ENCODE measurements at places on chromosomes 4 and X.

GRCh38 chrX:20459410-20460350 lies 193.0 kb upstream of the RPS6KA3 start:
- no peak for DNase-seq

GRCh38 chr4:143285696-143286437 lies 50.8 kb upstream of the GAB1 start:
- no peak for DNase-seq

GRCh38 chrX:13756381-13756780 lies 21.8 kb downstream of the OFD1 start:
- no peak for DNase-seq

DNA sequence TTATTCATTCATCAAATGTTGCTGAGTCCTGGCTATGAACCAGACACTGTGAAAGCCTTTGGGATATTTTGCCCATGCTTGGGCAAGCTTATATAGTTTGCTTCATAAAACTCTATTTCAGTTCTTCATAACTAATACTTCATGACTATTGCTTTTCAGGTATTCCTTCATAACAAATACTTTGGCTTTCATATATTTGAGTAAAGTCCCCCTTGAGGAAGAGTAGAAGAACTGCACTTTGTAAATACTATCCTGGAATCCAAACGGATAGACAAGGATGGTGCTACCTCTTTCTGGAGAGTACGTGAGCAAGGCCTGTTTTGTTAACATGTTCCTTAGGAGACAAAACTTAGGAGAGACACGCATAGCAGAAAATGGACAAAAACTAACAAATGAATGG lies 1.7 kb upstream of the AFP start:
- no peak for DNase-seq

- peak; percentile 45 for DNase-seq
These were observed 23.0 kb downstream of the HMX1 start for GRCh38 chr4:8848507-8849265.

DNA sequence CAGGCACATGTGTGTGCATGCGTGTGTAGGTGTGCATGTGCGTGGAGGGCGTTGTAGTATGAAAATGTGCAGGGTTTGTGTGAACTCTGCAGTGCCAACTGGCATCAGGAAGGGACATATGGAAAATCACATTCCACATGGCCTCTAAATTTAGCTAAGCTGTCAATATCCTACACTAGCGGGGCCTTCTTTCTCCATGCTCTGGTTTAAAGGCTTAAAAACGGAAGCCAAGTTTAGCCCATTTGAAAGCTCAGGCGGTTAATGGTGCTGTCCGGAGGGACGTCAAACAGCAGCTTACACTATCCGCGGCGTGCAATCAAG lies 144.1 kb upstream of the NOCT start:
- no peak for DNase-seq

GRCh38 chr4:165345666-165346417 lies 18.4 kb downstream of the MSMO1 start:
- DNase-seq: no peak

GRCh38 chrX:100658941-100659381 lies 15.0 kb downstream of the SRPX2 start:
- no peak for DNase-seq

DNA sequence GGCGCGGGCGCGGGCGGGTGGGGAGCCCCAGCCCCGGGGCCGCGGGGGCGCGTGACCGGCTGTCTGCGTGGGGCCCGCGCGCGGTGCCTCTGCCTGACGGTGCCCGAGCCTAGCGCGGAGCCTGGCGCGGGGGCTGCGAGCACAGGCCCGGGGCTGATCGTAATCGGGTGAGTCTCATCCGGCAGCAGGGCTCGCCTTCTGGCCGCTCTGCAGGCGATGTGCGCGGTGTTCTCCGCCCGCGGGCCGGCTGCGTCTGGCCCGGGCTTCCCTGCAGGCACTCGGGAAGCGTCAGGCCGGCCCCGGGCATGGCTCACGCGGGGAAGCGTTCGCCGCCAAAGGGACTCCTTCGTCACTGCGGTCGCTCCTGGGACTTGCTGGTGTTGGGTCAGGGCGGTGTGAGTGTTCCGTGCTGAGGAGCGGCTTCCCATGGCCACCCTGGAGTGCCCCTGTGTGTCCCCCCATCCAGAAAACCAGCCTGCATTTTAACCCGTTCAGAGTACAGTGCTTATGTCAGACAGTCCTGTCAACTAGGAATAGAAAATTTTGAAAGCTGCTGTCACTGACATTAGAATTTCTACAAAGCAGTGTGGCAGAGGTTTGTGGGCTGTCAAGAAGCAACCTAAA lies 40.6 kb downstream of the FAM149A start:
- peak; percentile 84 for DNase-seq

DNA sequence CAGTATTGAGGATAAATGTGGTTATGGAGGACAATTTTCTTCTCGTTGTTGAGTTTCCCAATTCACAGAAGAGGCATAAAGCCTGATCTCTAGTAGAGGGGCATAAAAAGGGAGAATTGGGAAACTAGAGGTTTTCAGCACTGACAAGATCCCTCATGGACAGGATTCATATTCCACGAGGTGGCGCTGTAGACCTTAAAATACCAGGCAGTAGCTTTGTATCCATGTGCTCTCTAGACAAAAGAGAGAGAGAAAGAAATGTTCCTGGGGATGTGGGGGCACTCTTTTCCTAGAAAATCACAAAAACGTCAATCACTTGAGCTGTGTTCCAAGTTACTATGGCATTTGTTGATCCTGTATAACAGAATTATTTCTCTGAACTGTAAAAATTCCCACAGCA lies 128.3 kb downstream of the MAGEE1 start:
- peak; percentile 63 for DNase-seq

DNA sequence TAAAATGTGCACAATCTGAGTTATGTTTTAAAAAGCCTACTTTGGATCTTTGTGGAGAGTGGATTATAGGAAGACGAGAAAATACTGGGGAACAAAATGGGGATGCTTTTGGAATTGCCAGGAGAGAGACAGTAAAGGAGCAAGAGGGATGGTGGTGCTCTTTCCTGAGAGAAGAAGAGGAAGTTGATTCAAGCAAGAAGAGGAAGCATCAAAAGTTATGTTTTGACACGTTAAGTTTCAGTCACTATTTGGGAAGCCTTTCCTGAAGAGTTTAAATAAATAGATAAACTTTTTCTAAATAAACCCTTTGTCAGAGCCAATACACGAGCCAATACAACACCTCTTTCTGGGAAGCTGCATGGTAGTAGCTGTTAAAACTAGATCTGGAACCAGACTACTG lies 394.1 kb downstream of the GALNTL6 start:
- DNase-seq: no peak

DNA sequence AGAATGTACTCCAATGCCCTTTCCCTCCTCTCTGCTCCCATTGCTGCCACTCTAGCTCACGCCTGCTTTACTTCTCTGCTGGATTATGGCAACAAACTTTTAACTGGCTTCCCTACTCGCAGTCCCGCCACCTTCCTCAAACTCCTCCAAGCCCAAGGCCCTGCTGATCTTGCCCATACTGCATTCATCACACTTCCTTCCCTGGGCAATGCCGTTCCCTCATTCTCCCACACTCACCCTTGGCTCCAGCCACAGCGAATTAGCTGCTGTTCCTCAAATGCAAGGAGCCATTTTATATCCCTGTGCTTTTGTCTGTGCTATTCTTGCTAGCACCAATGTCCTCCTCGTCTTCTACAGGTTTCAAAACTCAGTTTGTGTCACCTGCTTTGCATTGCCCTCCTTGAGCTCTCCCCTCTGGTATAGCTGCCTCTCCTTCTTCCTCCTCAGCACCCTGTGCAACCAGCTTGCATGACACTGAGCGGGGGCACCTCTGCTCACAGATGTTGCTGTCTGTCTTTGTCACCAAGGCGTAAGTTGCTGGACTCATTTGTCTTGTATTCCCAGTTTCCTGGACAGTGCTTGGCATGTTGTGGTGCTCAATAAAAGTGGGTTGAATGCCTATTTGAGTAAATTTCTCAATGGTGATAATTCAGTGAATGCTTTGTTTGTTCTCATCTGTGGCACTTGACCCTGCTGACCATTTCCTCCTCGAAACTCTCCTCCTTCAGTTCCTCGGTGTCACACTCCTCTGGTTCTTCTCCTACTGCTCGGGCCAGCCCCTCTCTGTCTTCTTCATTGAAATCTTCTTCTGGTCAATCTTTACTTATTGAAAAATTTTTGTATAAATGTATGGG lies 22.4 kb upstream of the MGST2 start:
- DNase-seq: peak; percentile 46

DNA sequence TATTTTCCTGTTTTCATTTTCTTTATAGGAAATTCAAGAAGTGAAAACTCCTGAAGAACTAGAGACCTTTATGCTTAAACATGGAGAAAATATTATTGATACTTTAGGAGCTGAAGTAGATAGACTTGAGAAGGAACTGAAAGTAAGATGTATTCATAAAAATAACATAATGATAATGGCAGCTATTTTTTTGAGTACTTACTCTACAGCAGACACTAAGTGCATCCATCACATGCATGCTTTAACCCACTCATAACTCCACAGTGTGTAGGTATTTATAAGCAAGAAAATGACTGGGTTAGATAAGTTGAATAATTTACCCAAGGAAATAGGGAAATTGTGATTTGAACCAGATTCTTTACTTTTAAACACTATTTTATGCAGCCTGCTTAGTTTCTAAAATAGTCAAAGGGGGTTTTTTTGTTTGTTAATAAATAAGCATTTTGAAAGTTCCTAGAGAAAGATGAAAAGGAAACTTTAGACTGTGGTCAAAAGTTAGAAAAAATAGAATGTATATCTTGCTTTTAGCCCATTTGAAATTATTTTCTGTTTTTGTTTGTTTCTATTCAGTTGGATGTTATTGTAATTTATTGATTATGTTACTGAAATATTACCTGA lies 74.2 kb downstream of the BEND4 start:
- no peak for DNase-seq

DNA sequence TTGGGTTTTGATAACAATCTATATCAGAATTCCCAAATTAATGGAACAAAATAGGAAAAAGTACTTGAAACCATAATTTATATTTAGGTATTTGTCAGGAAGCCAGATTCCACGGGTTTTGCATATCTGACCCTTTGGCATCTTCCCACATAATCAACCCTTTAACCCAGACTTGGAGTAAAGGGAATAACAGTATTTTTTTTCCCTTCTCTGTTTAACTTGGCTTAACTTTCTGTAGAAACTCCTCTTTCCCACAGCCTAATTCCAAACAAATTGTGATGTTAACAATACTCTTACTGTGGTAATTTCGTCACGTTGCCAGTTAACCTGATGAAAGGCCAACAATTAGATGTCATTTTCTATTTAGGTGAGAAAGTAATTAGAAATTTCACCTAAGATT lies 49.4 kb upstream of the GUCY1A1 start:
- no peak for DNase-seq

- no peak for DNase-seq
These were observed 550.5 kb upstream of the DIPK2B start for GRCh38 chrX:45751156-45751555.

- DNase-seq: no peak
These were observed 3.3 kb upstream of the SPON2 start for GRCh38 chr4:1175635-1176229.

All from islet precursor cell (in vitro differentiated cells).